ENCODE measurements at places on chromosomes 2 and 18. TPM values are rescaled to one million over a fixed set of nuclear protein-coding genes. Genes with fewer than 3 reads are reported as not detected.

- no peak for DNase-seq
- H3K27ac ChIP-seq: no peak overlapping the region
- H3K27me3 ChIP-seq: no peaks in the 10 kb centered on the region
- no peaks in the 10 kb centered on the region for H3K4me1 ChIP-seq
- no peaks in the 10 kb centered on the region for H3K36me3 ChIP-seq
- H3K4me3 ChIP-seq: no peak overlapping the region
Measured at GRCh38 chr2:437756-438393, 150.0 kb upstream of the ALKAL2 start.

DNA sequence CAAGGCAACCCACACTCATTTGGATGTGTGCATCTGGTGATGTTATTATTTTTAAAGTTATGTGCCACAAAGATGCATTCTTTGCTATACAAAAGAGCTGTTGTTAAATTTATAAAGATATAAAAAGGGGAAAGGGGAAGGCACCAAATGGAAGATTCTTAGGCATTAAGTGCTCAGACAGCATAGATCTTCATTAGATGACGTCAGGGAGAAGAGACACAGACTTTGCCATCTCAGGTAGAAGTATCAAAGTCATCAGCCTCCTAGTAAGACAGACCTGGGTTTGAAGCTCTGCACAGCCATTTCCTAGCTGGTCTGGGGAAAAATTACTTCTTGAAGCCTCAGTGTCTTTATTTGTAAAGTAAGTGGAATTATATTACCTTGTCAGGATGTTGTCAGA lies 1.2 kb upstream of the CLUL1 start:
- no peaks in the 10 kb centered on the region for H3K4me1 ChIP-seq
- no peak for DNase-seq
- no peak overlapping the region for H3K4me3 ChIP-seq
- no peak overlapping the region for H3K27ac ChIP-seq
- H3K27me3 ChIP-seq: no peaks in the 10 kb centered on the region
- H3K36me3 ChIP-seq: no peaks in the 10 kb centered on the region

DNA sequence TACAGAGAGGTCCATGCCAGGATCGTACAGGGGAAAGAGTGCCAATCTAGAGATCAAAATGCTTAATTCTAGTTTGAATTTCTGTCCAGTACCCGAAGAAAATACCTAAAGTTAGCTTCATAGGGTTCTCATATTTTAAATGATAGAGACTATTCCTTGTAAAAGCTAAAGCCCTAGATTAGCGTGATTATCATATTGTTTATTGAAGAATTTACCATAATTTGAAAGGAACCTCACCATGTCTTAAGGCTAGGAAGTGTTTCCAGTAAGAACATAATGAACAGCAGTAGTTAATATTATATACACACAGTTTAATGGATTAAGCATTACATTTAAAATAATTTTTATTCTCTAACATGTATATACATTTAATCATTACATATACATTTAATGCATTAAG lies 68.5 kb downstream of the COBLL1 start:
- no peaks in the 10 kb centered on the region for H3K27me3 ChIP-seq
- no peaks in the 10 kb centered on the region for H3K36me3 ChIP-seq
- H3K27ac ChIP-seq: no peak overlapping the region

GRCh38 chr2:184067502-184067901 lies 530.8 kb upstream of the ZNF804A start:
- no peaks in the 10 kb centered on the region for H3K4me1 ChIP-seq
- H3K27ac ChIP-seq: no peak overlapping the region
- H3K4me3 ChIP-seq: no peak overlapping the region
- DNase-seq: no peak

DNA sequence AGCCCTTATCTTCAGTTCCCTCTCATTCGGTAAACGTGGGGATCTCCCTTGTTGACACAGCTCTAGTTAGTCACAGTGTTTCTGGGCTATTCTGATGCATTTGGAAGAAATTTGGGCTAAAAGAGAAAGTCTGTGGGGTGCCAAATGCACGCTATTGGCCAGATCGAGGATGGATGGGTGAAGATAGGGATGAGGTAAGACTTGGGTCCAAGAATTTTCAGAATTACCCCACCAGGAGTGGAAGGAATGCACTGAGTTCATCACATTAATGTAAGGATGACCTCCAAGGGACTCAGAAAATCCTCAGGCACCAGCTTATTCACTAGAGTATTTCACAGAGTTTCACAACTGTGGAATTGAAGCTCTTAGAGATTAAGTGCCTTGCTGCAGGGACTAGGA lies 49.3 kb downstream of the NRP2 start:
- H3K4me1 ChIP-seq: peaks cover 30% of the 10 kb centered on the region
- H3K4me3 ChIP-seq: no peak overlapping the region
- no peaks in the 10 kb centered on the region for H3K27me3 ChIP-seq
- H3K36me3 ChIP-seq: no peaks in the 10 kb centered on the region

- H3K27ac ChIP-seq: no peak overlapping the region
- DNase-seq: no peak
- H3K27me3 ChIP-seq: no peaks in the 10 kb centered on the region
- peaks cover 4% of the 10 kb centered on the region for H3K36me3 ChIP-seq
- no peaks in the 10 kb centered on the region for H3K4me1 ChIP-seq
Measured at GRCh38 chr2:10608273-10608672, 81.5 kb downstream of the NOL10 start.

GRCh38 chr18:48635806-48636205 lies 97.0 kb downstream of the CTIF start:
- no peak overlapping the region for H3K27ac ChIP-seq
- no peak overlapping the region for H3K4me3 ChIP-seq
- no peaks in the 10 kb centered on the region for H3K4me1 ChIP-seq
- H3K36me3 ChIP-seq: peaks cover 9% of the 10 kb centered on the region
- DNase-seq: no peak

The DLGAP1 gene
- total RNA-seq: 0.56 TPM

The DES gene
- 13,654 TPM for total RNA-seq

The C2orf80 gene
- not detected for total RNA-seq

The GPR39 gene
- total RNA-seq: not detected

The CXCR4 gene
- 11.9 TPM for total RNA-seq

The BUB1 gene
- total RNA-seq: 0.28 TPM

The NT5C1B gene
- not detected for total RNA-seq

The ZSWIM2 gene
- not detected for total RNA-seq

The IL18R1 gene
- 1.9 TPM for total RNA-seq

The MROH2A gene
- total RNA-seq: not detected

The SUMO1 gene
- total RNA-seq: 42.9 TPM
